ENCODE measurements at places on chromosomes 5 and 9. TPM values are rescaled to one million over a fixed set of nuclear protein-coding genes. Genes with fewer than 3 reads are reported as not detected.

Gene PPWD1
- total RNA-seq: 35.2 TPM

Gene CNTNAP3B
- total RNA-seq: 6.4 TPM

Gene PCSK5
- total RNA-seq: 3.6 TPM

Gene CAPSL
- not detected for total RNA-seq

Gene CDO1
- total RNA-seq: 7.0 TPM

Gene CCDC180
- total RNA-seq: 4.2 TPM

Gene SOX30
- not detected for total RNA-seq

Gene GPR151
- not detected for total RNA-seq

Gene IRX2
- 0.90 TPM for total RNA-seq

Gene PLCXD3
- total RNA-seq: 13.0 TPM

Gene COL5A1
- 171 TPM for total RNA-seq

Gene CLTA
- total RNA-seq: 451 TPM

Gene PIP5K1B
- not detected for total RNA-seq

Gene SLC6A18
- not detected for total RNA-seq

Gene HDHD3
- 9.5 TPM for total RNA-seq

Gene PTPN3
- total RNA-seq: 2.0 TPM

Gene NPR2
- 21.4 TPM for total RNA-seq

Gene KIF24
- 0.74 TPM for total RNA-seq

Gene SLC46A2
- total RNA-seq: not detected

Gene TRPM3
- total RNA-seq: 8.8 TPM

Gene EIF4E1B
- not detected for total RNA-seq

Gene GABRA6
- total RNA-seq: not detected

Gene CPLANE1
- 37.4 TPM for total RNA-seq

Gene PCDHAC1
- 0.16 TPM for total RNA-seq

Gene TRIM36
- total RNA-seq: 0.36 TPM

Gene OR13F1
- total RNA-seq: not detected

Gene GABRB2
- not detected for total RNA-seq

Gene SPOCK1
- 174 TPM for total RNA-seq

Gene STPG3
- total RNA-seq: not detected

Gene FST
- 80.2 TPM for total RNA-seq

Gene NXNL2
- total RNA-seq: 0.74 TPM

Gene ETF1
- 112 TPM for total RNA-seq

Gene CDH6
- 7.4 TPM for total RNA-seq

Gene ADAMTS12
- 13.0 TPM for total RNA-seq
